ENCODE measurements at places on chromosomes 12 and 14. TPM values are rescaled to one million over a fixed set of nuclear protein-coding genes. Genes with fewer than 3 reads are reported as not detected.

Gene VRTN
- not detected for total RNA-seq

Gene GUCY2C
- total RNA-seq: not detected

Gene PGAM5
- 51.5 TPM for total RNA-seq

Gene HNF1A
- total RNA-seq: not detected

Gene NINJ2
- total RNA-seq: 0.90 TPM

Gene TAS2R50
- total RNA-seq: 1.8 TPM

Measured in endothelial cell of coronary artery (primary cell).